Hippocampal formation (tissue), 2 donors: ENCODE measurements at places on chromosomes 1 and 21.

DNA sequence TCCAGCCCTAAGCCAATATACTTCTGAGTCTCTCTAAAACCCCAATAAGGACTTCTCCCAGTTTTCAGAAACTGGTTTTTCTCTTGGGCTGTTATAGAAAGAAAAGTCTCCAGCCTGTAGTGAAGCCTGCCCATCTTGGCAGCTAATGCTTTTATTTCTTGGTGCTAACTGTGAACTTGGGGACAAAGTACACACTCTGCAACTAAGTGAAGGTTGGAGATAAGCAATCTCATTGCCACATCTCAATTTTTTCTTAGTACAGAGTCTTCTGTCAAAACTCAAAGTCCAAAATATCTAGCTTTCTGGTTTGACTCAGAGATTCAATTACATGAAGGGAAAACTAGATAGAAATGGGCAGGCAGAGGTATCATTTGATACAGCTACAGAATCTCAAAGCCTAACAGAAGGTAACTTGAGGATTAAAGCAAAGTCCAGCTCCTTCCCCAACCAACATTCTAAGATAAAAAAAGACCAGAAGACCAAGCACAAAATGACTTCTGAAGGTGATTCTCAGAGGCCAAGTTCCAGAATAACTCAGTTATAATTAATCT lies 14.0 kb downstream of the AK2 start:
- DNase-seq = no peak

GRCh38 chr21:45219517-45219916 lies 68.2 kb downstream of the POFUT2 start:
- DNase-seq = no peak

GRCh38 chr1:48017716-48018115 lies 20.5 kb upstream of the TRABD2B start:
- no peak for DNase-seq

- DNase-seq = no peak
Measured at GRCh38 chr1:207054491-207054890, 1.4 kb downstream of the PFKFB2 start.

GRCh38 chr1:201774224-201774982 lies 54.6 kb upstream of the IPO9 start:
- DNase-seq = no peak

DNA sequence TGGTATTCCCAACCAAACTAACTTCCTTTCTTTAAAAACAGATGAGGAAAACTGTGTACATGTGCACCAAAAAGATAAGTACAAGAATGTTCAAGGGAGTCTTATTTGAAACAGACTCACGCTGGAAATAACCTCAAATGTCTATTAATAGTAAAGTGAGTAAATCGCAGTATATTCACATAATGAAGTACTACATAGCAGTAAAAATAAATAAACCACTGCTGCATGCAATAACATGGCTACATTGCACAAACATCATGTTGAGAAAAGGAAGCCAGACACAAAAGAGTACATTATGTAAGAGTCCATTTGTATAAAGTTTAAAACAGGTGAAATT lies 5.2 kb upstream of the DENND2D start:
- no peak for DNase-seq

- peak; percentile 67 for DNase-seq
Measured at GRCh38 chr1:2443277-2444137, 31.1 kb upstream of the PEX10 start.

DNA sequence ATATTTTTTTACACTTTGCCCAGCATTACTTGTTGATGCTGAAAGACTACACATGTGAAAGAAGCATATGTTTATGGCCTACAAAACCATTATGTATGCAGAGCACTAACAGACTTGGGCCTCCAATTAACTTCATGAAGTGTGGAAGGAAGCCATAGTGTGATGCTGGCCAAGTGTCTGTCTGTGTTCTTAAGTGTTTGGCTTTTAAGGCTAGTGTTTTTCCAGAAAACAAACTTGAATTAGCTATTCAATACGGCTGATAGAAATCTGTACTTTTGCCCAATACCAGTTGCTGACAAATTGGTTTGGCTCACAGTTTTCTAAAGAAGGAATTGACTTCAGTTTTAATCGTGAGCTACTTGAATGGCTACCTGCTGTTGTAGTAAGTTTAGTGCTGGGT lies 136.1 kb downstream of the ADGRL2 start:
- DNase-seq = peak; percentile 37

GRCh38 chr1:180848191-180848590 lies 64.5 kb upstream of the KIAA1614 start:
- no peak for DNase-seq

DNA sequence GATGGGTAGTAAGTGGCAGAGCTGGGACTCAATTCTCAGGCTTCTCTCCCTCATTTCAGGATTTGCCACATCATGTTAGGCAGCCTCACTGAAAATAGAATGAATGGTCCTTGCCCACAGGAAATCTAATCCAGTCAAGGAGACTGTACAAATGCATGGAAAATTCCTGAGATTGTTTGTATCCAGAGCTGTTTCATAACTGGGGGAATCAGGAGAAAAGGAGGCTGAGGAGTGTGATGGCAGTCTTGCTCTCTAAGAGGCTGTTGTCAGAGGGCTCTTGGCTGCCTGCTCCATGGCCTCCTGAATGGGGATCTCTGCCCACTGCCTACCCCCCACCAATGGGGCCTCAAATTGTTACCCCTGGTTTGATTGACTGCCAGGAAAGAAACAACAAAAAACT lies 141.9 kb upstream of the TNR start:
- peak; percentile 37 for DNase-seq

GRCh38 chr1:32765570-32766327 lies 51.4 kb downstream of the YARS1 start:
- DNase-seq = no peak

DNA sequence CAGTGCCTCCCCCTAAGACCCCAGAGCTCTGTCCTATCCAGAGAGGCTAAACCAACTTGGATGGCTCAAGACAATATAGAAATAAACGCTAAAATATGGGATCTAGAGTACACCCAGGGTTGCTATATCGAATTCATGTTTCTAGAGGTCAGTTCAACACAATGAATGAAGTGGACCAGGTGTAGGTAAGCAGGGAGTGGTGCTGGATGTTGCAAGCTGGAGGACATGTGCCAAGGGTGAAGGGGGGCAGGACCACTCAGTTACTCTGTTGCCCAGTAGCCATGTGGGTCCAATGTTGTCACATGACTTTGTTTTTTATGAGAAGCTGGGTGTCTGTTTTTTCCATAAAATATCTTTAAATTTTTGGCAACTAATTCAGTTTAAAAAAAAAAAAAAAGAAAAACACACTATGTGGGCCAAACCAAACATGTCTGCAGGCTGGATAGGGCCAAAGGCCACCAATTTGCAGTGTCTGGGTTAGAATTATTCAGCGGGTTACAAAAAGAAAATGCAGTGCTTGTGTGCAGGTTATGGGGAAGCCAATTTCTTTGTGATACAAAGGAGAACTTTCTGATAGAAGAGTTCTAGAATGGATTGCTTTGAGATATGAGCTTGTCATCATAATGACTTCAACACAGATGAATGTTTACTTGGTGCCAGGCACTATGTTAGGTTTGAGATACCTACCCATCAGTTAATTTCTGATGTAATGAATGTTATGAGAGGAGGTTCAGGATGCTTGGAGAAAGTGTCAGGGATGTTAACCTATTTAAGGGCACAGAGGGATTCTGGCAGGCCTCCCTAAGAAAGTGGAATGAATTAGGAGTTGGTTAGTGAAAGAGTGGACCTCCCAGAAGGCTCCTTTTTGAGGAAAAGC lies 8.9 kb downstream of the CACHD1 start:
- no peak for DNase-seq
